ENCODE measurements at places on chromosomes 16 and 17.

DNA sequence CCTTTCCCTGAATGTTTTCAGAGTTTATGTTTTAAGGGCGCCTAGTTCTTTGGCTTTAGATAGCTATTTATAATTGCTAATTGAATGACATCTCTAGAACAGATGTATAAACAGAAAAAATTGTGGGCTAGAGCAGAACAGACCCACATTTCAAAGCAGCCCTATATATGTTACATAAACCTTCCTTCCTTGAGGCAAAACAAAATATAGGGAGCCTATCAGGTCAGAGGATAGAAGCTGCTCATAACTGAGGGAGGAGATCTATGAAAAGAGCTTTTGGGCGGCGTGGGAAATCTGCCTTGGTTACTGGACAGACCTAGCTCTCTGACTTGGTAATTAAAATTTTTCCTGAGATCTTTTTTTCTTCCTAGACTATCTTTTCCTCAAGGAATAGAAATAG lies 68.4 kb downstream of the SPAG9 start:
- DNase-seq, result no peak

DNA sequence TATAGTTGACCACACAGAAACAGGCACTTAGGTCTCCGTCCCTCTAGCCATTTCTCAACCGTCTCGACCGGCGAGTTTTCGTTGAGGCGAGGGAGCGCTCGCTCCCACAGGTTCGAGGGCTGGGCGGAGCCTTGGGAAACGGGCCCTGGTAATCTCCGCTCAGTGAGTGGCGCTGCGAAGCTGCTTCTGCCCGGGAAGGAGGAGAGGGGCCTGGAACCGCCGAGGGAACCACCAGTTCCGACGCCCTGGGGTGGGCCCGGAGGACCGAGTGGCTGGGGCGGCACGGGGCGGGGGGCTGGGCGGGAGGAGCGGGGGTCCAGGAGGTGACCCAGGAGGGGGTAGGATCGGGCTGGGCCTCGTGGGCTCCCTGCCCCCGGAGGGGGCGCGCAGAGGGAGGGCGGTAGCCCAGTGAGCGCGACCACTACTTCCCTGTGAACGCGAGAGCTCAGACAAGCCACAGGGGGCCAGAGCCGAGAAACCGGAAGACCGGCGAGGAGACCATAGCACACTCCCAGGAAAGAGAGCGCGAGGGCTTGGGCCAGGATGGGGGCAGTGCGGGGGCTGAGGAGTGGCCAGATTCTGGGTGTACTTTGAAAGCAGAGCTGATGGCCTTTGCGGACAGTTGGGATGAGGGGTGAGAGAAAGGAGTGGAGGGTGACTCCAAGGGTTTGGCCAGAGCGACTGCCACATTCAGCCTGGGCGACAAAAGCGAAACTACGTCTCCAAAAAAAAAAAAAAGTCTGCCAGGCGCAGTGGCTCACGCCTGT lies 29.9 kb upstream of the ARL4D start:
- peak; percentile 96 for DNase-seq

GRCh38 chr17:61467416-61468262 lies 15.4 kb downstream of the TBX4 start:
- DNase-seq, result peak; percentile 12

DNA sequence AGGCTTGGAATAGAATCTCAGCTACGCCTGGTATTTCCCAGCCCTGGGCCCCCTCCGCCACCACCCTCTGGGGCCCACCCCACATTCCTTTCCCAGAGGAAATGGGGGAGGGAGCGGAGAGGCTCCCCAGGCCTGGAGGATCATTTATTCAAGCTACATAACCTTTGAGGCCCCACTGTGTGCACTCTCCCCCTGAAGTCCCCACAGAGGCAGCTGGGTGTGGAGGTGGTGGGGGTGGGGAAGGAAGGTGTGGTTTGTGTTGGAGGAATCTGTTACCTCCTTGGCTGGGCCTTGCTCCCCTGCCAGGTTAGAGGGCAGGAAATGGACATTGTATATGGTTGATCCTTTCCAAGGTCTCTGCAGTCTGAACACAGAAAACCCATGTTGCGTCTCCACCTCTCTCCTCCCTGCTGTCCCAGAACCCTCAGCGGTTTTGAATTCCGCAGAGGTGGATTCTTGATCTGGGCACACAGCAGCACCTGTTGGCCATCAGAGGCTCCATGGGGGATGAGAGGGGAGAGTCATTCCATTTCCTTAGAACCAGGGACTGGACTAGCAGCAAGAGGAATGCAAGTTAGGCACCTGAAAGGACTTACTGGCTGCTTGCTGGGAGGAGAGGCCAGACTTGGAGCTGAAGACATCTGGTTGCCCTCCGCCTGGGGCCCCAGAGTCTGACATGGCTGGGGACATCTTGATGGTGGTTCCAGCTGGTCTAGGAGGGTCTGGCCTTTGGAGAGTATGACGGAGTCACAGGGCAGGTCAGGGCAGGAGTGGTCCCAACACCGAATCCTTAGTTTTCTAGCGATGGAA lies 23.0 kb downstream of the ARHGAP23 start:
- DNase-seq, result no peak

- no peak for DNase-seq
Measured at GRCh38 chr16:24445216-24445615, 94.2 kb upstream of the RBBP6 start.

- DNase-seq, result no peak
Measured at GRCh38 chr17:62162898-62163297, 97.8 kb upstream of the MED13 start.

- no peak for DNase-seq
Measured at GRCh38 chr17:43905400-43905984, 1.8 kb downstream of the MPP2 start.

DNA sequence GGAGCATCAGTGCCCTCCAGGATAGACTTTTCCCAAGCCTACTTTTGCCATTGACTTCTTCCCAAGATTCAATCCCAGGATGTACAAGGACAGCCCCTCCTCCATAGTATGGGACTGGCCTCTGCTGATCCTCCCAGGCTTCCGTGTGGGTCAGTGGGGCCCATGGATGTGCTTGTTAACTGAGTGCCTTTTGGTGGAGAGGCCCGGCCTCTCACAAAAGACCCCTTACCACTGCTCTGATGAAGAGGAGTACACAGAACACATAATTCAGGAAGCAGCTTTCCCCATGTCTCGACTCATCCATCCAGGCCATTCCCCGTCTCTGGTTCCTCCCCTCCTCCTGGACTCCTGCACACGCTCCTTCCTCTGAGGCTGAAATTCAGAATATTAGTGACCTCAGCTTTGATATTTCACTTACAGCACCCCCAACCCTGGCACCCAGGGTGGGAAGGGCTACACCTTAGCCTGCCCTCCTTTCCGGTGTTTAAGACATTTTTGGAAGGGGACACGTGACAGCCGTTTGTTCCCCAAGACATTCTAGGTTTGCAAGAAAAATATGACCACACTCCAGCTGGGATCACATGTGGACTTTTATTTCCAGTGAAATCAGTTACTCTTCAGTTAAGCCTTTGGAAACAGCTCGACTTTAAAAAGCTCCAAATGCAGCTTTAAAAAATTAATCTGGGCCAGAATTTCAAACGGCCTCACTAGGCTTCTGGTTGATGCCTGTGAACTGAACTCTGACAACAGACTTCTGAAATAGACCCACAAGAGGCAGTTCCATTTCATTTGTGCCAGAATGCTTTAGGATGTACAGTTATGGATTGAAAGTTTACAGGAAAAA lies 9.7 kb upstream of the CYLD start:
- DNase-seq, result no peak

- DNase-seq, result no peak
Measured at GRCh38 chr17:58236394-58236793, 2.0 kb upstream of the LPO start.

GRCh38 chr17:60959011-60959410 lies 281.4 kb downstream of the BCAS3 start:
- no peak for DNase-seq

DNA sequence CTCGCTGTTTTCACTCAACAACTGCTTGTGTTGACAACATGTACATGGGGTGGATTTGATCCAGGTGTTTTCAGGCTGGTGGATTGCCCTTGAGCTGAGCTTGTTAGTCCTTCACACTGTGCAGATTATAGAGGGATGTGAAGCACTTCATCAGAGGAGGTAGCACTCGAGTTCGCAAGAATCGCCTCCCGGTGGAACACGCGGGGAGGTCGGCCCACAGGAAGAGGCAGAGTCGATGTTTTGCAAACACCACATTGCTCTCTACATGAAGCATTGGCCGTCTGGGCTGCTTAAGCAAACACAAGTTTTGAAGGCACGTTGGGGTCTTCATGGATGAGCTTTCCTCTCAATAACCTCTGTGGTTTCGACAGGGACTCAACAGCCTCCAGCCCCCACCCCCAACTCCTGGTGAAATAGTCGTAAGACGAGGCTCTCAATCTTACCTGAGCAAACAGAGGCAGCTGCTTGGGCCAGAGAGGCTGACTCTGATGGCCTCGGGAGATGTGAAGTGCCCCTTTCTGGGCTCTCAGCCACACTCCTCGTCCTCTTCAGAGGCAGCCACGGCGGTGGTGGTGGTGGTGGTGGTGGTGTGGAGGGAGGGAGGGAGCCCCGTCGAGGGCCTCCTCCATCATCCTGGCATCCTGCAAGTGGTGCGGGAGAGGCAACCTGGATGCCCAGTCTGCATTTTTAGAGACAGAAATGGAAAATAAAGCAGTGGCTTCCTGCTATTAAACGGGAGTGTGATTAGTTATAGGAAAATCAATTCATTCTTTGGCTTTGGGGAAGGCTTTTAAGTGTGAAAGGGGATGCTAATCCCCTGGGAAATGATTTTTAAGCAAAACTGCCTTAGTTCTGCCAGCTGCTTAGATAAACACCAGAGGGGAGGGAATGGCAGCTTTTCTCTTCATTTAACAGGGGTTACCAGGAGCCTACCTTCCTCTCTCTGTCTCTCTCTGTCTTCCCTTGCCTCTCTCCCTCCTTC lies 552.5 kb upstream of the EEF2KMT start:
- no peak for DNase-seq

- no peak for DNase-seq
Measured at GRCh38 chr17:8144401-8145231, 7.6 kb downstream of the PER1 start.

DNA sequence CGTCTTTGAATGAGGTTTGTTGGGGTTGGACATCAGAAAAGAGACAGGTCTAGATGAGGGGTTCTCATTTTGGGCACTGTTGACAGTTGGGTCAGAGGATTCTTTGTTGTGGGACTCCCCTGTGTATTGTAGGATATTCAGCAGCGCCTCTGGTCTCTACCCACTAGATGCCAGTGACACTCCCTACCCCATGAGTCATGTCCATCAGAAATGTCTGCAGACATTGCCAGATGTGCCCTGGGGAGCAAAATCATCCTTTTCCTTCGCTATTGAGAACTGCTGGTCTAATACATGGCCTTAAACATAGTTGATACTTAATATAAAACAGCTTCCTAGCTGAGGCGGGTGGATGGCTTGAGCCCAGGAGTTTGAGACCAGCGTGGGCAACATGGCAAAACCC lies 3.1 kb downstream of the ABAT start:
- no peak for DNase-seq

- no peak for DNase-seq
Measured at GRCh38 chr16:87657621-87658192, 55.4 kb downstream of the JPH3 start.
